ENCODE measurements at places on chromosomes 4 and X.

GRCh38 chr4:66639361-66639760, 905.9 kb downstream of the CENPC start:
- no peak for DNase-seq

DNA sequence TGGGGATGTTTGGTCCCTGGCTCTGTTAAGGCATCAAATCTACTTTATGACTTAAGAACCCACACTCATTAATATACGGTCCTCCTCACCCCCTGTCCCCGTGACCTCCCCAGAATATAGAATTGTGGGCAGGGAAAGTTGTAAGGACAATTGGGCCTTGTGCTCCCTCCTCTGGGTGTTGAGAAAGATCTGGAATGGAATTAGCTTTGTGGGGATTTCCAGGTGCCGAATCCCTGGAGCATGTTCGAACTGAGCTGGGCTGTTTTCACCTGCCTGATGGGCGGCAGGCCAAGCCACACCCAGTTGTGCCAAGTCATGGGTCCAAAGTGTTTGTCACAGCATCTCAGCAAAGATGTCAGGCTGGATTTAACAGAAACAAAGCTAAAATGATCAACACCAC, 349.3 kb upstream of the KLF3 start:
- DNase-seq: peak; percentile 32

DNA sequence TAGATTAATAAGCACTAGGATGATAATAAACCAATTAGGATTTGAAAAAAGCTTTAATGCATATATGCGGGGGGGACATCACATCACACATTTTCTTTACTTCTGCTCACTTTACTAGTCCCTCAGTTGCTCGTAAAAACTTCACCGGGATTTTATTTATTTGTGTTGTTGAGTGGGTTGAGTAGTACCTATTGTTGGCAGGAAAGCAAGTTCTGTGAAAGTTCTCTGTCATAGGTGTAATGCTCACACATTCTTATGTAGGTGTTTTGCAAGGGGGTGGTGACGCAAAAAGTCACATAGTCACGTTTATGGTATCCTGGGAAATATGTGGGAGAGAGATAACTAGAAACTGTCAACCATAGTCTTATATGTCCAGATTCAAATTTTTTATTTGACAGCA, 65.3 kb downstream of the PDLIM5 start:
- DNase-seq: no peak

- DNase-seq: peak; percentile 71
These were observed 1.7 kb downstream of the PHF8 start for GRCh38 chrX:54042609-54043021.

DNA sequence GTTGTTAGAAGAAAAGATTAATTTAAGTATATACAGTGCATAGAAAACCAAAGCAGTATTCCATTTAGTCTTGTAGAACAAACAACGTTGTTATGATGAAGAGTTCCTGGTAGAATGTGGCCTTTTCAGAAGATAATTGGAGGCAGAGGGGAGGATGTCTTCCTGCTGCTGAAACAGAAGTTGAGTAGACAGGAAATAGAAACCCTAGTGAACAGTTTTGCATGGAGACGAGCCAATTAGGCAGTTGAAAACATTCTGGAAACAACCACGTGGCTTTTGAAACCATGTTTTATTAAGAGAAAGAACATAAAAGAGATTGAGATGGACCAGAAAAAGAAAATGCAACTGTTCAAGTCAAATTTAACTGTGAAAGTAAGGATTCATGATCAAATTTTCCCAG, 325.2 kb downstream of the CAMK2D start:
- no peak for DNase-seq

DNA sequence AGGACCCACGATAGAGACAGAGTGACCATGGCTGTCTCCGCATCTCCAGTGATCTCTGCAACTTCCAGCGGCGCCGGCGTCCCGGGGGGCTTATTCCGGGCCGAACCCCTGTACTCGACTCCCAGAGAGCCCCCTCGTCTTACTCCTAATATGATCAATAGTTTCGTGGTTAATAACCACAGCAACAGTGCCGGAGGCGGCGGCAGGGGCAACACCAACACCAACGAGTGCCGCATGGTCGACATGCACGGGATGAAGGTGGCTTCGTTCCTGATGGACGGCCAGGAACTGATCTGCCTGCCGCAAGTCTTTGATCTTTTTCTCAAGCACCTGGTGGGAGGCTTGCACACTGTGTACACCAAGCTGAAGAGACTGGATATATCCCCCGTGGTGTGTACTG, 343 bp downstream of the DACH2 start:
- DNase-seq: peak; percentile 25

DNA sequence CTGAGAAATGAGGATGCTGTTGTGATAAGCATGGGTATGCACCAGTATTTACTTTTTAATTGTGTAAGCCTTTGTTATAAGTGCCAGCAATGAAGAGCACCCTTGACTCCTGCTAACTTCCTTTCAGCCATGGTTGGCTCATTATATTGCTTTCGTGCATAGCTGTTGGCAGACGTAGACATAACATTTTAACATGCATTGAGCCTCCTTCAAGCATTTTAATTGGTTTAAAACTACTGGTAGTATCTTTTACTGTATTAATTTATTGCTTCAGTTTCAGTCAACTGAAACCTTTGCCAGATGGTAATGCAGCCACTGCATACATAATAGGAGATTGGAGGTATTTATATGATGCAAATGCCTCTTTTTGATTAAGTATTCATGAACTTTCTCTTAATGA, 1285.4 kb downstream of the PCDH18 start:
- DNase-seq: no peak

- DNase-seq: no peak
These were observed 67.9 kb upstream of the TBL1X start for GRCh38 chrX:9396930-9397329.

- no peak for DNase-seq
These were observed at the start of gene HOPX for GRCh38 chr4:56681158-56681852. Gene HOPX, minus strand, starts transcription at chr4:56681296. Its CDS starts 23,480 bp downstream, at chr4:56657816.

DNA sequence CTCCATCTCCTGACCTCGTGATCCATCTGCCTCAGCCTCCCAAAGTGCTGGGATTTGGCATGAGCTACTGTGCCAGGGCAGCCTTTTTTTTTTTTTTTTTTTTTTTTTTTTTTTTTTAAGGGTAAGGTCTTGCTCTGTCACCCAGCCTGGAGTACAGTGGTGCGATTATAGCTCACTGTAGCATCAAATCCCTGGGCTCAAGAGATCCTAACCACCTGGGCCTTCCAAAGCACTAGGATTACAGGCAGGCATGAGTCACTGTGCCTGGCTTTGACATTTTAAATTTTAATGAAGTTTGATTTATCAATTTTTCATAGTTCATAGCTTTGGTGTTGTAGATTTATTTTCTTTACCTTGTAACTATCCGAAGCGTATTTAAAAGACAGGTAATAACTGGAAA, 17.8 kb upstream of the OCIAD2 start:
- no peak for DNase-seq

DNA sequence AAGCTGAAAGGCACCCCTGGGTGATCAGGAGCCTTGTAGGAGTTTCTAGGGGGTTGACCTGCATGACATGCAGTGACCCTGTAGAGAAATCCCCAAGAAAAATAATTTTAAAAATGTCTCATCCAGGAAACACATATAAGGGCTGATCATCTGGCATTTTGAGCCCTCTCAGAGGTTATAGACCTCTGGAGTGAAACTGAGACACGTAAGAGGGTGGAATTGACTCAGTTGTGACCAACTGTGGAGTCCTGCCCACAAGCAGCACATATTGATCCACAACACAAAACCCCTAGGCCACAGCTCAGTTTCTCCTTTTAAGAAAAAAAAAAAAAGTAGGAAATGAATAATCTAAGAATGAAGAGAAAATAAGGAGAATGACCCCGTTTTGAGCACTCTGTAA, 32.5 kb upstream of the MTMR8 start:
- no peak for DNase-seq

- DNase-seq: no peak
These were observed 331.0 kb upstream of the EMCN start for GRCh38 chr4:100848841-100849240.

DNA sequence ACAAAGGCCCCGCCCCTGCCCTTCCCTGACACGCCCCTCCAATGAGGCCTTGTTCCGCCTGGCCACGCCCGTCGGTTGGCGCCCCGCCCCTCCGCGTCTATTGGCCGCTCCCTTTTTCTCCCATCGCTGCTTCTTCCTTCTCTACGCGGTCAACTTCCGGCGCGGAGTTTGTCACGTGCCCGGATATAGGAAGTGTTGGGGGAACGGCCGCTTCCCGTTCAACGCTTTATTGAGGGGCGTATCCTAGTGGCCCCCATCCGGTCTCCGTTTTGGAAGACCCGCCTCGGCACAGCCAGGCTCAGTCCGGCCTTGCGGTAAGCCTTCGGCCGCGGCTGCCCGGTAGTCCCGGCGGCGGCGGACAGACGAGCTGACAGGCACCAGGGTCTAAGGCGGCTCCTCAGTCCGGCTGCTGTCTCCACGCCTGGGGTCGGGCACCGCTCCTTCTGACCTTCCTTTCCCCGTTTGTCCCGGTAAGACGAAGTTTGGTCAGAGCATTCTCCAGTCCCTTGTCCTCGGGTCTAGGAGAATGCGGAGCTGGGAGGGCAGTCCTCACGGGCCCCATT, at the start of gene EXOC1:
TSS of gene EXOC1 (plus strand) at position 165 of the 563 bp plus-strand sequence. CDS start 4,676 bp downstream, outside the sequence.
- peak; percentile 98 for DNase-seq

GRCh38 chr4:153684971-153685371, 891 bp downstream of the TLR2 start:
- no peak for DNase-seq
